Bladder microvascular endothelial cell (primary cell): ENCODE measurements at places on chromosomes 16 and 17. TPM values are rescaled to one million over a fixed set of nuclear protein-coding genes. Genes with fewer than 3 reads are reported as not detected.

PABPN1L gene
- total RNA-seq: not detected in 2 replicates

CRHR1 gene
- not detected in 2 replicates for total RNA-seq

SLC35B1 gene
- total RNA-seq: 52.3 and 64.8 TPM in 2 replicates

ALOXE3 gene
- not detected in 2 replicates for total RNA-seq

KRT23 gene
- total RNA-seq: 1.1 TPM in 1 of 2 replicates, not detected in the other

NLK gene
- total RNA-seq: 34.2 and 51.0 TPM in 2 replicates

ITGAL gene
- total RNA-seq: not detected in 2 replicates

PGP gene
- total RNA-seq: 10.7 and 14.7 TPM in 2 replicates

SCIMP gene
- total RNA-seq: not detected in 2 replicates

GPR179 gene
- total RNA-seq: not detected in 2 replicates

KRT33B gene
- not detected in 2 replicates for total RNA-seq

LRRC46 gene
- 0.16 TPM in 1 of 2 replicates, not detected in the other for total RNA-seq

RNF222 gene
- under 0.01 TPM in 1 of 2 replicates, not detected in the other for total RNA-seq

SAMD14 gene
- 2.9 and 14.1 TPM in 2 replicates for total RNA-seq

ASPA gene
- 0.13 TPM in 1 of 2 replicates, not detected in the other for total RNA-seq

RSKR gene
- 3.7 and 9.4 TPM in 2 replicates for total RNA-seq

MLST8 gene
- total RNA-seq: 10.5 and 12.0 TPM in 2 replicates

PLA2G10 gene
- total RNA-seq: not detected in 2 replicates

TMEM235 gene
- total RNA-seq: 0.16 and 0.25 TPM in 2 replicates

CA5A gene
- total RNA-seq: not detected in 2 replicates
